ENCODE measurements at places on chromosomes 2 and 18. TPM values are rescaled to one million over a fixed set of nuclear protein-coding genes. Genes with fewer than 3 reads are reported as not detected.
A peak's percentile ranks its signal among the peaks of the same experiment; 100 is the strongest.

CNGA3 gene
- total RNA-seq: not detected

GRCh38 chr2:120204417-120204816 is 18.8 kb downstream of the TMEM185B start:
- no peak for DNase-seq

CERKL gene
- not detected for total RNA-seq

DNA sequence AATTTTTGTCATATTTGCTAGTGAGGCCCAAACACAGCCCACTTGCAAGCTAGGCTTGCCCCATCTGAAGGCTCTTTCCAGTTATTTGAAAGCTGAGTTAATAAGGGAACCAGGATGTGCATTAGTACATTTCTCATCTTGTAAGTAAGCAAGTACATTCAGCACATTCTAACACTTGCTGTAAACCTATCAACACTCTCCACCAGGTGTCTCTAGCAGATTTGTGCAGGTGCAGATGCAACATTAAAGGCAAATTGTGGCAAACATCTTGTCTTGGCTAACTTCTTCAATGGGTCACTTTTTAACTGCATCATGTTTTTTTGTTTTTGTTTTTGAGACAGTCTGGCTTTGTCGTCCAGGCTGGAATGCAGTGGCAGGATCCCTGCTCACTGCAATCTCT is 25.3 kb upstream of the MFSD6 start:
- peak; percentile 55 for DNase-seq

- DNase-seq: peak; percentile 34
Observed at GRCh38 chr2:207251573-207252192, 85.9 kb upstream of the KLF7 start.

DNA sequence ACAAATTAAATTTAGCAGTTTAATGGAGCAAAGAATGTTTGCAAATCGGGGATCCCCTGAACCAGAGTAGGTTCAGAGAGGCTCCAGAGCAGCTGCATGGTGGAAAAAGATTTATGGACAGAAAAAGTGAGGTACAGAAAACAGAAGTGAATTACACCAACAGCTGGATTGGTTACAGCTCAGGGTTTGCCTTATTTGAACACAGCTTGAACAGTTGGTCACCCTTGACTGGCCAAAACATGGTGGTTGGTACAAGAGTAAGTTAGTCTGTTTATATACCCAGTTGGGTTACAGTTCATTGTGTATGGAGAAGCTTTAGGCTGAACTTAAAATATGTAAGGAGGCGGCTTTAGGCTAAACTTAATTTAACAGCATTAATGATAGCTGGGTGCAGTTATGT is 5.4 kb upstream of the CDCA7 start:
- no peak for DNase-seq

DNA sequence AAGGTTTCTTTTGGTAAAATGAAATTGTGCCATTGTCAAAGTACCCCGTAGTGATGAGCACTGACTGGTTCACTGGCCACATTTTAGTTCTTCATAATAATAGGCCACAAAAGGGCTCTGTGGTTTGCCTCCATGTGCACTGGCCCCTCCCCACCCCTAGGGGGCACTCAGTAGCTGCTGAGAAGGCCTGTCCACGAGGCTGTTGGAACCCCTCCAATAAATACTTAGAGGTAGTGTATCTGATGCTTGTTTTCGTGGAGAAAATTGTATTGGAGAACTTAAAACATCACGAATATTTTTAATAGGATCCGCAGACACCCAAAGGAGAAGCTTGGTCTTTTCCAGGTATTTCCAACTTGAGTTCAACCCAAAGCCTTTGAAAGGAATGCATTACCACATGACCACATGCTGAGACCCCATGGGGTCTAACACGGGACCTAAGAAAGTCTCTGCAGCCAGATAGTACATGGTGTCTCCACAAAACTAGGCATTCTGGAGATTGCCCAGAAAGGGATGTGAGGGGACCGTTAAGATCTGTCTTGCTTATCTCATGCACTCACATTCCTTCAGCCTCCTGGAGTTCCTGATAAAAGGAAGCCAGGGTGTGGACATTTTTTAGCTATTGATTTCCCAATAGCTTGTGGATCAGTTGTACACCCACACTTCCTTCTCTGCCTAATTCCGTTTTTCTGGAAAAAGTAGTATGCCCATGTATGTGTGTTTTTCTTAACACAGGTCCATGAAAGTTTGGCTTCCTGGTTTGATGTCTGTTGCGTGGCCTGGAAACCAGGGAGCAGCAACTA is 28.5 kb upstream of the NOSTRIN start:
- peak; percentile 58 for DNase-seq

TRAPPC12 gene
- 60.6 TPM for total RNA-seq

GRCh38 chr2:26848336-26849055 is 564 bp downstream of the DPYSL5 start:
- DNase-seq: no peak

DNA sequence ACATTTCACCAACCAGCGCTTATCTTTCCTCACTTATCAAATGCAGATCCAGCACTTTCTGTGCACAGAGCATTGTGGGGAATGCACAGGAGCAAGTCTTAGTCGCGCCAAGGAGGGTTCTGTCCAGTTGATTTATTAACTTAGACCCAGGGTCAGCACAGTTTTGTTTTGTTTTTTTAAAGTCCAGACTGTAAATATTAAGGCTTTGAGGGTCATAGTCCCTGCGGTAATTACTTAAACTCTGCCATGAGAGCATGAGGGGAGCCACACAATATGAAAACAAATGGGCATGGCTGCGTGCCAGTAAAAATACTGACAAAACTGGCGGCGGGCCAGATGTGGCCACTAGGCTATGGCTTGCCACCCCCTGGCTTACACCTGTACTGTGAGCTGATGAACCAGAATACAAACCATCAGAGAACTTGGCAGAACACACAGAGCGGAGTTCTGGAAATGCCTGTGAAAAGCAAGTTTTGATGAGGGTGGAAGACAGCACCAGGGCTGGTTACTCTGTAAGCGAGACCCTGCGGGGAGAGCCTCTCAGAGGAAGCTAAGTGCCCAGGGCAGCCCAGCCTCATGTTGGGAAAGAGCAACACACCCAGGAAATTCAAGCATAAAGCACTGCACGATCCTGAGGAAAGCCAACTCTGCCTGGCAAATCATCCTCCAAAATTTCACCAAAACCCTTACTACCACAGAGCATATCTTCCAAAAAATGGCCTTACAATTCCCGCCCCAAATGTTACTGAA is 43.6 kb downstream of the L3MBTL4 start:
- DNase-seq: no peak

GRCh38 chr2:235051436-235052260 is 99.8 kb downstream of the SH3BP4 start:
- DNase-seq: no peak

DNA sequence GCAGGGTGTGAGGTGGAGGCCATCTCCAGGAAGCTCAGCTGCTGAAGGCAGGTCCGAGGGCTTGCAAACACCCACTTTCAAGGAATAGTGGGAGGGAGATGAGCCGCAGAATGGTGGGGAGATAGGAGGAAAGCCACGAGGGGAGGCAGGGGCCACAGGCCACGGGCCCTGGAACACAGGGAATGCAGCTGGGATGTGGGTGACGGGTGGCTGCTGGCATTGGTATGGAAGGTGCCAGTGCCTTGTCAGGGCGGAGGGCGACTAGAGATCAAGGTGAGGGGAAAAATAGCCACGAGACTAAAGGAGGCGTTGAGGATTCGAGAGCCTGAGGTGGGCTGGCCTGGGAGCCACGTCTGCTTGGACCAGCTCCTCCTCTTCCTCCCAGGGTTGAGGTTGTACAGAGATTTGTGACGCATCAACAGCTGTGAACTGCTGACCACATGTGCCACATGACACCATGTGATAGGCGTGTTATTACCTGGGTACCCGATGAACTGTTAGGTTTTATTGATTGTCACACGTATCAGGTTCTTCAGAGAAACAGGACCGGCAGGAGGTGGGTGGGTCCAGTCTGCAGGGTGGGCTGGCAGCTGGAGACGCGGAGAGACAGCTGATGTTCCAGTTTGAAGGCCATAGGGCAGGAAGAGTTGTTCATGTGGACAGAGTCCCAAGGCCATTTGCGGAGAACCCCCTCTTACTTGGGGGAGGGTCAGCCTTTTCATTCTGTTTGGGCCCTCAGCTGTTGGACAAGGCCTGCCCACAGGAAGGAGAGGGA is 9.9 kb downstream of the IMPA2 start:
- no peak for DNase-seq

GPR45 gene
- not detected for total RNA-seq

DNA sequence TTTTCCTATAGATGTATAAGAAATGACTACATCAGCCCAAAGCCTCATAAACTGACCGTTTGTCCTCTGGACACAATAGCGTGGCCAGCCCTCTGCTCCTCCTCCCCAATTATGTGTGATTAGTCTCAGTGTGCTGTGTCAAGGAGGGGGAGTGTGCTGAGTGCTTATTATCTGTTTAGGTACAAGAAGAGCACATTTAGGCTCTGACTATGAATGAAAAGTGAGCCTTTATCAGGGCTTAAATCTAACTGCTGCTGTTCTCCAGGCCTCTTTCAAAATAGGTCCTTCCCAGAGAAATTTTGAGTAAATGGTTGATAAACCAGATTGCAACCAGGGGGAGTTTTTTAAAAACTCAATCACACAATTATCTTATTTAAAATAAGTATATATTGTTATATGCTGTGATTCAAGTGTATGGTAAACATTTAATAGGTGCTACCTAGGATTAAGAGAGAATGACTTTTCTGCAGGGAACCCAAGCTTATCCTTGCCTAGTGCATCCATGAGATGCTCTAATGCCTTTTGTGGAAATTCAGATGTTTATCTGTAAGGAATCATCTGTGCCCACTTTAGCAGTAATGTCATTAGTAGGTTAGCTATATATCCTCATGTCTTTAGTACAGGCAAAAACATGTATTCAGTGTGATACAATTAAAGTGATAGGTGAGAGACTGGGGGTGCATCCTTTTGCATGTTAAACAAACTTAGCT is 168.7 kb upstream of the SIX3 start:
- no peak for DNase-seq

HES6 gene
- total RNA-seq: 8.3 TPM

GRCh38 chr2:98078701-98079100 is 8.3 kb upstream of the VWA3B start:
- DNase-seq: no peak

SNORC gene
- total RNA-seq: 0.24 TPM

GRCh38 chr18:49691177-49691608 is 122.1 kb downstream of the ACAA2 start:
- DNase-seq: peak; percentile 91

GRCh38 chr18:275486-275885 is 7.6 kb upstream of the THOC1 start:
- no peak for DNase-seq

GRCh38 chr2:216536734-216537210 is 38.1 kb downstream of the RPL37A start:
- no peak for DNase-seq

DNA sequence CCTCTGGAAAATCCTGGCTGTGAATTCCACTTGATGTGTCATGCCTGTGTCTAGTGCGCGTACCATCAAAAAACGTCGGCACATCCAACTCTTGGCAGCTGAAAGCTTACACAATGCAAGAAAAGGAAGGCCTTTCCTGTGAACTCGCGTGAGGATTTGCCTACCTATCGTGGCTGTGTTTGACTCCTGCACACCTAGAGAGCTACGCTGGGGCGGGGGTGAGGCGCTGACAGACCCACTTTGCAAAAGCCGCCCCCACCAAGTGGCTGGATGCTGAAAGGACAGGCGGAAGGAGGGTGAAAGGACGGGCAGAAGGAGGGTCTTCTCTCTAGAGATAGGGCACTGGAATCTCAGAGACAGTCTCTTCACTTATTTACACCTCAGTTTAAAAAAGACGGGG is 270.1 kb downstream of the EIPR1 start:
- DNase-seq: no peak

DNA sequence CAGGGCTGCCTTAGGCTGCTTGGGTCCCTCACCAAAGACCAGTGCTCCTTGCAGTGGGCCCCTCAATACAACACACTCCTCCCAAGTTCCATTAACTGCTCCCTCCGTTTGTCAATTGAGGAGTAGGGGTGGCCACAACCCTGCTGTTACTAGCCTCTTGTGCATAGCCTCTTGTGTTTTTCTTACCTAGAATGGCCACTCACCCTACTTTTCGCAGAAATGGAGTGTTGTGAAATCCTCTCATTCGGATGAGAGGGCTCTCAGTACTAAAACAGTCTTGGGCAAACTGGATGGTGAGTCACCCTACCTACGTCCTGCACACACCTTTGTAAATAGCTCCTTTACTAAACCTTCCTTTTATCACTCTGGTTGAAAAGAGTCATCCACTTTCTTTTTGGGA is 253.9 kb downstream of the OSR1 start:
- no peak for DNase-seq

- peak; percentile 67 for DNase-seq
Observed at GRCh38 chr18:37398248-37398920, 167.2 kb downstream of the CELF4 start.

GRCh38 chr2:55511508-55512124 is 7.9 kb upstream of the CFAP36 start:
- peak; percentile 61 for DNase-seq

DNA sequence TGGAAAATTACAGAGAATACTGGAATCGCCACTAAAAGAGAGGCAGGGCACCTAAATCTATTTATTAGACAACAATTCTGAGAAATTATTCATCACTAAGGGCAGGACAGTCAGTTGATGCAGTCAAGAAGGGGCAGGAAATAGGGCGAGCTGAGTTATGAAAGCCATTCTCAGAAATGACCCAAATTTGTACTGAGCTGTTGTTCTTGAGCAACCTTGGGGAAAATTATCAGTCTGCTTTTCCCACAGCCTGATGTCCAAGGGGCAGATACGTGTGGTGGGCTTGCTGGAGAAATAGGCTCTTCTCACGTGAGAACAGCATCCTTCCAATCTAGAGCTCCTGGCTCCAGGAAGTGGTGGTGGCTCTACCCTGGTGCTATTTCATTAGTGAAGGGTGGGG is 38.6 kb downstream of the STON1 start:
- no peak for DNase-seq

- no peak for DNase-seq
Observed at GRCh38 chr2:57941816-57942215, 104.8 kb upstream of the VRK2 start.

- peak; percentile 74 for DNase-seq
Observed at GRCh38 chr2:190717764-190718651, 69.1 kb downstream of the NAB1 start.

- peak; percentile 84 for DNase-seq
Observed at GRCh38 chr2:218853766-218854165, 5.8 kb upstream of the WNT6 start.

DNA sequence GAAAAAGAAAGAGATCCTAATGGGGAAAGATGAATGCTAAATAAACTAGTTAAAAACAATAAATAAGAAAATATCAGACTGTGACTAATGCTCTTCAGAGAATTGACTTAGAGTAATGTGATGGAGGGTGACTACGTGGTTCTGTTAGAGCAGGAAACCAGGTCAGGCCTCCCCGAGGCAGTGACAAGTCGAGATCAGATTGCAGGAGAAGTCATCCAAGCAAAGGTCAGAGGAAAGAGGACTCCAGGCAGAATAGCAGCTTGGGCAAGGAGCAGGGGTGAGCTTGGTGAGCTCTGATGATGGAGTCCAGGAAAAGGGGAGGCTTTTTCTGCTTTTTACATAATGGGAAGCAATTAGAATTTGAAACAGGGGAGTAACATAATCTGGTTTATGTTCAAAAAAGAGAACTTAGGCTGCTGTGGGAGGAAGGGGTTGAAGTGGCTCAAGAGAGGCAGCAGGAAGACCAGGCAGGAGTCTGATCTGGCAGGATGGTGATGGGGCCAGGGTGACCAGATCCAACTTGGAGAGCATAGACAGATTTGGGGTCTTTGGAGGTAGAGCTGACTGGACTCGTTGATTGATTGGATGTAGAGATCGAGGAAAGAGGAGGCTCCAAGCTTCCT is 27.3 kb upstream of the ITGB6 start:
- DNase-seq: peak; percentile 90

GRCh38 chr18:21203126-21203525 is 38.9 kb upstream of the GREB1L start:
- peak; percentile 1 for DNase-seq

- DNase-seq: no peak
Observed at GRCh38 chr18:75506913-75507312, 79.4 kb upstream of the SMIM21 start.

MOCOS gene
- 5.1 TPM for total RNA-seq

Measured in RPMI7951 (cell line).